ENCODE measurements at places on chromosomes 1 and 21.

GRCh38 chr1:156525071-156525501 is 24.5 kb upstream of the MEF2D start:
- DNase-seq = no peak

DNA sequence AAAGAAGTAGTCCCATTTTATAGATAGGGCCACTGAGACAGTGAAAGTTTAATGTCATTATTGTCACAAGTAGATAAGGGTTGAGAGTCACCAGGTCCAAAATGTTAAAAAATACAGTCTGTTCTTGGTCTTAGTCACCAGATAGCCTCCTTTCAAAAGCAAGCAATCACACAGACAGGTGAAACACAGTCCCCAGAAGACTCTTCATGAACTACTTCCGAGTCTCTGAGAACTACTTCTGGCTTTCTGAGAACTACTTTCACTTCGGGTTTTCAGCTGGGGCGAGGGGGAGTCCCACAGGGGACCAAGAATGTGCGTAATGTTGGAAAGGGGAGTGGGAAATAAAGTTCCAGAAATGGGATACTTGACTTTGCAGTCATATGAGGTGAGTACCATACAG is 143.2 kb downstream of the HHIPL2 start:
- peak; percentile 63 for DNase-seq

DNA sequence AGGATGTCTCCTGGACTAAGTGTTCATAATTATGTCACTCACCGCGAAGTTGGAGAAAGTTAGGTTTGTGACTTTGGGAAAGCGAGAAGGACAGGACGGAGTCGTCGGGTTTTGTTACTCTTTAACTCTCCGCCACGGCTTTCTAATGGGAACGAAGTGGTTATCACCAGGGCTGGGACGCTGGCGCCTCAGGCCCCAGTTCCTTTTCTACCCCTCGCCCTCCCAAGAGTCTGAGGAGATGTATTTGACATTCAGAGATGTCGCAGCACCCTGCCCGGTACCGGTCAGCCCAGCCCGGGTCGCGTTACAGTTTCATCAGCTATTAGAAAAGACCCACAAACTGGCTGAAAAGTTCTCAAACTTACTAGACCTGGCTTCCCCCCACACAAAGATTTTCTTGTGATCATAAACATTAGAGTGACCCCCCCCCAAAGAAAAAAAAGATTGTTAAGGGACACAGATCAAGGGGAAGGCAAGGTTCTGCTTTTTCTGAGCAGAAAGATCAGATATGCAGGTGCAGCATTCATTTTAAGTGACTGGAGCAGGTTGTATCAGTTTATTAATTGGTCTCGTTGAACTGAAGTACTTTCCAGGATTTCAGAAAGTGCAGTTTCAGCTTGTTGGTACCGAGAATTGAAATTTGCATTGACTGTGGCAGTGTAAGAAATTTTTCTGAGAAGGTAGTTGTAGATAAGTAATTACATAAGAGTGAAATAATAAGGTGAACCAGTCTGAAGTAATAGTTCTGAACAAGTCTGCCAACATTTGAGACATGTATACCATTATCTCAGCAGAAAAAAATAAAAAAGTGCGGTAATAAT is 859 bp upstream of the ZBTB18 start:
- DNase-seq = peak; percentile 51

- DNase-seq = no peak
Measured at GRCh38 chr1:171803461-171804022, 22.1 kb downstream of the METTL13 start.

GRCh38 chr1:55384637-55385036 is 169.5 kb upstream of the USP24 start:
- no peak for DNase-seq

- no peak for DNase-seq
Measured at GRCh38 chr1:150051089-150051373, 16.5 kb upstream of the VPS45 start.

DNA sequence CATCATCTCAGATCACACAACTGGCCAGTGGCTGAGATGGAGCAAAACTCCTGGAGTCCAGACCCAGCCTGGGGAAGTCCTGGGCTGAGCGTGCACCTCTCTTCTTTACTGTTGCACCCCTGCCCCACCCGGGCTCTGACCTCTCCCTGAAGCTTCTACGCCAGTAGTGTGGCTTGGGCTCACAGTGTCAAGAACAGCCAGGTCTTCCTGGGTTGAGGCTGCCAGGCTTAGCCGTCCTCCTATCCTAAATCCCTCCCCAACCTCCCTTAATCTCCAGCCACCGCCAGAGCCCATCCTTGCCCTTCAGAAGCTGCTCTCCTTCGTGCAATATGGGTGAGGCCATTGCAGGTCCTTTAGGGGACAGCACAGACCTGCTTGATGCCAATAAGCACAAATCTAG is 399.2 kb upstream of the VAMP3 start:
- DNase-seq = no peak

Data from GM12865 (cell line).